CD8-positive, alpha-beta T cell (primary cell): ENCODE measurements at places on chromosomes 5 and 9.

DNA sequence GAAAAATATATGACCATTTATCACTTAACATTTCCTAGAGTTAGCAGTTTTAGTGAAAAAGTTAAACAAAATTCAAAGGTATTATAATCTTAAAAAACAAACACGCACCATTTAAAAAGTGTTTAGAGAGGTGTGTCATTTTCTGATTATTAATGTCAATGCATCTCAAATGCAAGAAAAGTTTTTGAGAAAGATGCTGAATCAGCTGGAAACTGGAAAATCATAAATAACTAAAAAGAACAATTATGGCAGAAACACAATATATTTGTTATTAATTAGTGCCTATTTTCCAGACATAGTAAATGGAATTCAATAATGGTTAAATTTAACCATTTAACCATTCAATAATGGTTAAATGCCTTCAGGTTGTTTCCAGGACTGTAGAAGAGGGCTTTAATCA, 64.9 kb downstream of the RICTOR start:
- no peak for DNase-seq

- no peak for DNase-seq
Measured at GRCh38 chr9:37636511-37637448, 14.0 kb upstream of the FRMPD1 start.

- DNase-seq, result no peak
Measured at GRCh38 chr9:94903961-94904421, 177.5 kb downstream of the AOPEP start.

DNA sequence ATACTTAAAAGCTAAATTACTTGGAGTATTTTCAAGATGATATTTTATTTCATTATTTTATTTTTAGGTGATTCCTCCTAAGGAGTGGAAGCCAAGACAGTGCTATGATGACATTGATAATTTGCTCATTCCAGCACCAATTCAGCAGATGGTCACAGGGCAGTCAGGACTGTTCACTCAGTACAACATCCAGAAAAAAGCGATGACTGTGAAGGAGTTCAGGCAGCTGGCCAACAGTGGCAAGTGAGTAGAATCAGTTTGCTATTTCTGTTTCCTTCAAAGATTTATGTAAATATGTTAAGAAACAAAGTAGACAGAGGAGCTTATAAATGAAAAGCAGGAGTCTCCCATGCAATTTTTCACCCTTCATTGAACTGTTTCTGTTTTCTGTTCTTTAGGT, 47.8 kb downstream of the KDM4C start:
- no peak for DNase-seq

GRCh38 chr9:26066237-26066636, 388.0 kb upstream of the TUSC1 start:
- DNase-seq, result no peak

DNA sequence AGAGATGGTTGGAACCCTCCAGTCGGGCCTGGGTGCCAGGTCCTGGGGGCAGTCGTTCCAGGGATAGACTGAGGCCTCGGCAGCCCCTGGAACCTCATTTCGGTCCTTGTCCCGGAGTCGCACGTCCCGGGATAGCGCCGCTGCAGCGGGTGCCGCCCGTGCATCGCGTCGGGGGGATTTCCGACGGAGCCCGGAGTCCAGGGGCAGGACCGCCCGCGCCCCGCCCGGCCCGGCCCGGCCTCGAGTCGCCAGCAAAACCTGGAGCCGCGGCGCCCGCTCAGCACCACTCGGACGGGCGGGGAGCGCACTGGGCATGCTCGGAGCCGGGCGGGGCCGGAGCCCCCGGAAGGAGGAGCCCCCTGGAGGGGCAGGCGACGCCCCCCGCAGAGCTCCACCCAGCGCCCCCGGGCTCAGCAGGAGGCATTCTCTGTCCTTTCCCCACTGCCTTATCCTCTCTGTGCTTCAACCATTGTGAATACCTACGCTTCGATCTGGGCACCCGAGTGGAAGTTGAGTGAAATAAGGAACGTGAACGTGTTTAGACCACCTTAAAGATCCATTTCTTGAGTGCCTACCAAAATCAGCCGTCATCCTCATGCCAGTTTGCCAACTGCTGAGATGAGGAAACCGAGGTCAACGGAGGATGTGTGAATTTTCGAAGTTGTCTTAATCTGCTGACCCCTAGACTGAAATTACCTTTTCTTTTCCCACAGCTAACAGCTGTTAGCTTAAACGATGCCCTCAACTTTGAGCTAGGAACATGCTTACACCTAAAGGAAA, 1.7 kb upstream of the PTPN3 start:
- no peak for DNase-seq

DNA sequence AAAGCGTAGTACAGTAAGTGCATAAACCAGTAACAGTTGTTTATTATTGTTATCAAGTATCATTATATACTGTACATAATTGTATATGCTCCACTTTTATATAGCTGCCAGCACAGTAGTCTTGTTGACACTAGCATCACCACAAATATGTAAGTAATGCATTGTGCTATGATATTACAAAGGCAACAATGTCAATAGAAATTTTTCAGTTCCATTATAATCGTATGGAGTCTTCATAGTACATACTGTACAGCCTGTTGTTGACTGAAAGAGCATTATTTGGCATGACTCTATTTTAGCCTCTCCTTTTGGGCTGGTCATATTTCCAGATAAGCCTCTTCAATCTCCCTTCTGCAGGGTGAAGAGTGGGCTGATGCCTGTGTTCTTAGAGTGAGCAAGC, 40.4 kb downstream of the CFAP95 start:
- DNase-seq, result no peak

DNA sequence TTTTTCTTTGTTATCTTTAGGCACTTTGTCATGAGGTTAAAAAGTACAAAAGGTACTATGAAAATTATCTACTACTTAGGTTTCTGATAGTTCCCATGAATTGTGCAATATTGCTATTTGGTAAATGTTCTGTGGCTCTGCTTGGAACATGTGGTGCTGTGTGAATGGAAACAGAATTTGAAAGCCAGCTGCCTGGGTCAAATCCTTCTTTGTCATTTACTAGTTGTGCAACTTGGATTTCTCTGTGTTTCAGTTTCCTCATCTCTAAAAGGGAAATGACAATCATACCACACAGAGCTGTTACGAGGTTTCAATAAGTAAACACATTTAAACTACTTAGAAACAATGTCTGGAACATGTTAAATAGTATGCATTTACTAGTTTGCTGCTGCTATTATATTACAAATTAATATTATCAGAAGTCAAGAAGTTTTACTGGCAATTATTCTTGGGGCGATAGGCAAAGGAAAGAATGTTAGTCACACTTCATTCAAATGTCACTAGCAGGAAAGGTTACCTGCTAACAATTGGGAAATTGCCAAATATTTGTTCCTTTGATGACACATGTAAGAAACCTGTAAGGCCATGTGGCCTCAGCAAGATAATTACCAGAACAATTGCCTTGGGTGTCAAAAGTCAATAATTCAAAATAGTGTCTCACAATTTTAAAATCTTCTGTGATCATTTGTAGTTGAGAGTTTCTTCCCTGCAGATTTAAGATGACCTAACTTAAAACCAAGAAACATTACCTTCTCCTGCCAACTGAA, 184.8 kb downstream of the KIAA0825 start:
- DNase-seq, result peak; percentile 5

DNA sequence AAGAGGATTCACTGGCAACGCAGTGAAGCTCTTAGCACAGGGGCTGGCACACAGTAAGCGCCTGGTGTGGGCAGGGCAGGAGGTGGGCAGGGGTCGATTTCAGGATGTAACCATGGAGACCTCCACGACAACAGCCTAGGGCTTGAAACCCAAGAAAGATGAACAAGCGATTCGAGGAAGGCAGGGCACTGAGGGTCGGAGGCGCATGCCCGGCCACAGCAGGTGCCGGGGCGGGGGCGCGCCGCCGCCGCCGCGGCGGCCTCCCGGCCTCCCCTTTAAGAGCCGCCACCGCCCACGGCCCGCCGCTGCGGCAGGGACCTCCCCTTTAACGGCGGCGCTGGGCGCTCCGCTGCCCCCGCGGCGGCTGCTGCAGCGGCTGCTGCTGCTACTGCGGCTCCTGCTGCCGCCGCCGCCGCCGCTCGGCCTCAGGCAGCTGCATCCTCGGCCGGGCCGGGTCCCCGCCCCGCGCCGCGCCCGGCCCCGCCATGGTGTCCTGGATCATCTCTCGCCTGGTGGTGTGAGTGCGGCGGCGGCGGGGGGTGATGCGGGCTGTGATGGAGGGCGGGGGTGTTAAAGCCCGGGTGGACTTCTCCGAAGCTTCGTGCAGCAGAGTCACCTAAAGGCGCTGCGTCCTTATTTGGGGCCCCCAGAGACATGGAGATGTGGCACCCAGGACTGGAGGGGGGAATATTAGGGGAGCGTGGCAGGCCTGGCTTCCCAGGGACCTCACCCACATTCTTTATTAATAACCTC, at the start of gene REEP2:
Gene REEP2, plus strand, starts transcription at position 334 of the 753 bp plus-strand sequence. Its CDS starts 152 bp downstream, at position 486.
- peak; percentile 35 for DNase-seq

DNA sequence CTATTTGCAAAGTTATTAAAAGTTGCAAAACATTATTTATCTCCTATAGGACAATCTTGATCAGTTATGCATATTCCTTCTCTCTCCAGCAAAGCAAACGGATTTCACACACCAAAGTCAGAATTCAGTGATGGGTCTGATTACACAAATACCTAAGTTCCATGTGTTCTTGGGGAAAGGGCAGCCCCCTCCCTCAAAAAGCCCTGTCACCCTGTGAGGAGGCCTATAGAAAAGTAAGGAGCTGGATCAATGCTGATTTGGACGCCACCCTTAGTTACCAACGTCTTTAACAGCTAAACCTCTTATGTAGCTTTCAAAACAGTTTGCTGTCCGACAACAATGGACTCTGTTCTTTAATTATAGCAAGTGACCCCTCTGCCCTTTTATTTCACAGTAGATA, 6.4 kb downstream of the ZNF608 start:
- no peak for DNase-seq

- no peak for DNase-seq
Measured at GRCh38 chr5:178421699-178422399, 168.3 kb downstream of the COL23A1 start.

GRCh38 chr5:167678481-167678880, 613.0 kb upstream of the WWC1 start:
- DNase-seq, result no peak

GRCh38 chr5:68137511-68138140, 77.9 kb upstream of the PIK3R1 start:
- DNase-seq, result no peak

- DNase-seq, result no peak
Measured at GRCh38 chr5:170154297-170154696, 48.6 kb downstream of the FOXI1 start.

GRCh38 chr5:142056816-142057696, 44.2 kb upstream of the GNPDA1 start:
- DNase-seq, result no peak

GRCh38 chr9:127905004-127905728, 5.8 kb upstream of the ST6GALNAC6 start:
- DNase-seq, result peak; percentile 78

DNA sequence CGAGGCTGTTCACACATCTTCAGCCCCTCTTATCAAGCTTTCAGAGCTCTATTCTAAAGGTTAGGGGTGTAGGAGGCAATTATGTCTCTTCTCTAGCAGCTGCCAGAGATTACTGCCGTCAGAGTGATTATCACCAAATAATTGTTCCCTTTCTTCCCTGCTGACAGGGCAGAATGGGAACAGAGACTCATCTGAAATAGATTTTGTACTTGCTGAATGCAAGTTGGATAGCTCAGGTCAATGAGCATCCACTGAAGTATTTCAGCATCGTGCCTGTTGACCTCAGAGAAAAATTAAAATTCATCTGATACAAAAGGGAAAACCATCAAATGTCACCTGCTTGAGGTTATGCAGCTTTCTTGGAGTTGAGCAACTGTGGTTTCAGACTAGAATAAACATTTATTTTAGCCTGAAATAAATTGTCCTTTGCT, 213.7 kb upstream of the MAP3K1 start:
- DNase-seq, result no peak

GRCh38 chr5:8869932-8870331, 675.9 kb downstream of the SEMA5A start:
- no peak for DNase-seq

DNA sequence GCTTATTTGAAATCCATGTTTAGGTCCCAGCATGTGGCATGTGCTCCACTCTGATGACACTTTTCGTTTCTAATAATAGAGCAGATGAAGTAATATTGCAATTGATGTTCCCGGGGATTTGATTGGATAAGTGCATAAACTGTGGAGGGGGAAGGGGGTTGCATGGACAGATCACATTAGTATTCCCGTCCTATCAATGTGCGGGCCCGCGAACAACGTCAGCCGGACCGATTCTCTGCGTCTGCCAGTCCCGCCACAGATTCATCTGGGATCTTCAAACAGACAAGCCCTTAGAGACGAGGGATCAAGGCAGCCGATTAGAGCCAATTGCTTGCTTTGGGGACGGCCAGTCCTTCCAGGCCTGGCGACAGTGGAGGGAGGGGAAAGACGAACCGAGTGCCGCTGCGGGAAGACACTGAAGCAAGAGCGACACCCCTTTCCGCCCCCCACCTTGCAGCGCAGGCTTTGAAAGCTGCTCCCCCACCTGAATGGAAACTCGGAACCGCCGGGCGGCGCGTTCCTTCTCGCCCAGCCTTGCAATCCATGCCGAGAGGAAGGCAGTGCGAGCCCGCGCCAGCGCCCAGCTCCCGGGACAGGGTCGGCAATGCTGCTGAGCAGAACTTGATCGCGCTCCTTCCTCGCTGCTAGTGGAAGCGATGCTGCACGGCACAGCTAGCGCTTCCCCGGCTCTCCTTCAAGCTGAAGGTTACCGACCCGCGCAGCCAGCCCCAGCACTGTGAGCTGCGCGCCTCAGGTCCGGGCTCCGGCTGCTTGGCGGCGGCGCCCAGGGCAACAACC, at the start of gene RGS7BP:
Gene RGS7BP, plus strand, starts transcription at position 247 of the 798 bp plus-strand sequence. CDS start 610 bp downstream, outside the sequence.
- no peak for DNase-seq

GRCh38 chr5:113204525-113205161, 228.0 kb downstream of the DCP2 start:
- no peak for DNase-seq

DNA sequence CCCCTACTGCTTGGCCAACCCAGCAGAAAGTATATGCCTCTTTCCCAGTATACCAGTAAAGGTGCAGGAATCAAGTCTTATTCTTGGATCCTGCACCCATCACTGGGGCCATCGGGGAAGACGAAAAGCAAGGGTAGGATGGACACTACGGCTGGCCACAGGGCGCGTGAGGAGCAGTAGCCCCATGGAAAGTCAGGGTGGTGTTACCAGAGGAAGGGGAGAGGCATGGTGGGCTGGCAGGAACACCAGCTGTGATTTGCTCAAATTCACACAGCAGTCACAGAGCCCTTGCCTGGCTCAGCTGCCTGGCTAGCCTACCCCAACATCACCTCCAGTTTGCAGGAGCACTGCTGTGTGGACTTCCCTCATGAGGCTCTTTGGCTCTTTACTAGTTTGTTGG, 34.5 kb upstream of the SAP30L start:
- DNase-seq, result no peak

GRCh38 chr5:87307796-87308423, 40.2 kb downstream of the RASA1 start:
- no peak for DNase-seq

DNA sequence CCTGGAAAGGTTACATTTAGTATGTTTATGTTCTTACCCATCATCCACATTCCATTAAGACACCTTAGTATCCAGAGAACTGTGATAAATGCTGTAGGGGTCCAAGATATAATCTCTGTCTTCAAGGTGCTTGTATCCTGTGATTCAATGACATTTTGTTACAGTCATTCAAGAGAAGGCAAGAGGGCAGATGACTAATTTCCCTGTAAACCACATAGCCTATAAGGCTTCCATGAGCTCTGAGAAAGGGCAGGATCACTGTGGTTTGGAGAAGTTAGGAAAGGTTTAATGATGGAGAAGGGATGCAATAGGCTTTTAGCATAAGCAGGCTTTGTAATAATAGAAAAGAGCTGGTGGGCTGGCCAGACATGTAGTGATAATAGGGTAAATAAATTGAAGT, 40.0 kb downstream of the PAPPA start:
- no peak for DNase-seq

GRCh38 chr9:76650692-76651091, 113.5 kb upstream of the PCA3 start:
- no peak for DNase-seq
